Smooth muscle cell of the coronary artery (primary cell): ENCODE measurements at places on chromosomes 4 and X. TPM values are rescaled to one million over a fixed set of nuclear protein-coding genes. Genes with fewer than 3 reads are reported as not detected.

The ENPEP gene
- 0.08 and 0.82 TPM in 2 replicates for total RNA-seq

The UGT2B17 gene
- total RNA-seq, result not detected in 2 replicates

The AGA gene
- 38.9 and 68.8 TPM in 2 replicates for total RNA-seq

The NEXMIF gene
- total RNA-seq, result under 0.01 TPM in 1 of 2 replicates, not detected in the other

The VCX3A gene
- not detected in 2 replicates for total RNA-seq

The PITX2 gene
- 0.38 and 1.1 TPM in 2 replicates for total RNA-seq

The SCRG1 gene
- total RNA-seq, result 0.23 and 0.35 TPM in 2 replicates

The CT55 gene
- not detected in 2 replicates for total RNA-seq

The IRAK1 gene
- total RNA-seq, result 59.0 and 66.3 TPM in 2 replicates

The MAGEA8 gene
- not detected in 2 replicates for total RNA-seq

The RXFP1 gene
- total RNA-seq, result 4.6 and 10.5 TPM in 2 replicates

The NHS gene
- total RNA-seq, result 0.94 and 3.4 TPM in 2 replicates

The TBX22 gene
- not detected in 2 replicates for total RNA-seq

The MAGEA9B gene
- not detected in 2 replicates for total RNA-seq

The CASP3 gene
- 14.3 and 31.3 TPM in 2 replicates for total RNA-seq

The TCEAL6 gene
- not detected in 2 replicates for total RNA-seq

The NLRP2B gene
- total RNA-seq, result not detected in 2 replicates

The BEX5 gene
- 0.30 TPM in 1 of 2 replicates, not detected in the other for total RNA-seq

The KDR gene
- 1.9 and 16.5 TPM in 2 replicates for total RNA-seq

The H2BW2 gene
- not detected in 2 replicates for total RNA-seq

The GPRASP2 gene
- 13.7 and 23.6 TPM in 2 replicates for total RNA-seq

The SORBS2 gene
- 4.8 and 24.0 TPM in 2 replicates for total RNA-seq

The UGT2B7 gene
- total RNA-seq, result not detected in 2 replicates

The EDA2R gene
- 8.3 and 15.3 TPM in 2 replicates for total RNA-seq

The ALB gene
- not detected in 2 replicates for total RNA-seq

The SOD3 gene
- 5.8 and 66.9 TPM in 2 replicates for total RNA-seq

The ENAM gene
- total RNA-seq, result not detected in 2 replicates

The ANXA3 gene
- 2.5 and 8.8 TPM in 2 replicates for total RNA-seq

The RHOXF1 gene
- total RNA-seq, result not detected in 2 replicates

The ACOT9 gene
- 16.1 and 44.1 TPM in 2 replicates for total RNA-seq

The F8A2 gene
- total RNA-seq, result not detected in 2 replicates

The GAGE13 gene
- not detected in 2 replicates for total RNA-seq

The NDST4 gene
- not detected in 2 replicates for total RNA-seq

The C4orf51 gene
- not detected in 2 replicates for total RNA-seq

The NUDT6 gene
- 4.8 and 6.6 TPM in 2 replicates for total RNA-seq

The FREM3 gene
- total RNA-seq, result 0.08 TPM in 1 of 2 replicates, not detected in the other

The GYPE gene
- total RNA-seq, result 0.59 and 1.3 TPM in 2 replicates

The DUSP21 gene
- not detected in 2 replicates for total RNA-seq
